ENCODE measurements at places on chromosomes 6 and 20.
A peak's percentile ranks its signal among the peaks of the same experiment; 100 is the strongest.

DNA sequence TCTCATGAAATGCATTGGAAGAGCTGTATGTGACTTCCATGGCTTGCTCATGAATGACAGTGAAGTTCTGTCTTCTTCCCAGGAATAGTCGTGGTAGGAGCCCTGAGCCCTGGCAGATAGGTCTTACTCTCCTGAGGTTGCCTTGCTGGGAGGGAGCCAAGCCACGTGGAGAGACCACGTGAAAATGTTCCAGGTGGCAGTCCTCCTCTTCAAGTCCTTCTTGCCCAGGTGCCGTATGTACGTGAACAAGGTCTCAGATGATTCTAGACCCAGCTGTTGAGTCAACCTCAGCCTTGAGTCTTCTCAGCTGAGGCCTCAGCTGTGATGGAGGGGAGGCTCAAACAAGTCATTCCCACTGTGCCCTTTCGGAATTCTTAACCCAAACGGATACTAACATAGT is 192.4 kb upstream of the PRDM1 start:
- DNase-seq: no peak

- no peak for DNase-seq
Observed at GRCh38 chr20:61407561-61407960, 155.5 kb downstream of the CDH4 start.

- DNase-seq: peak; percentile 41
Observed at GRCh38 chr20:39885975-39886649, 802.9 kb downstream of the MAFB start.

GRCh38 chr6:124069230-124069950 is 265.7 kb downstream of the NKAIN2 start:
- DNase-seq: no peak

GRCh38 chr6:40349123-40349900 is 237.9 kb downstream of the LRFN2 start:
- no peak for DNase-seq

GRCh38 chr20:38917657-38918056 is 8.6 kb upstream of the FAM83D start:
- no peak for DNase-seq

DNA sequence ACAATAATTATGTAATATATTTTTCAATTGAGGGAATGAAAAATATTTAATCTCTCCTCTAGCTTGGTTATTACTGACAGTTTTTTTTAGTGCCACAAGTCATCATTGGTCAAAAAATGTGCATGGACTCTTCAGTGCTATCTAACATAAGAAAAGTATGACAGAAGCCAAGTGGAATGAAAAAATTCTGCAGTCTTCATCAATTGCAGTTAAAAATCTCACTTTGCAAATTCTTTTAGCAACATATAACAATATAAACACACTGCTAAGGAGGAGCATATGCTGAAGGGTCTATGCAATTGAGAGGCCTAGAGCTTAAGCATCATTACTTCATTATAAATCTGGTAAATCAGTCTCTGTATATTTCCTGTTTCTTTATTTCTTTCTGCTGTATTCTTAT is 175.1 kb downstream of the ARHGAP18 start:
- DNase-seq: no peak
